Mammary epithelial cell (primary cell): ENCODE measurements at places on chromosomes 2 and 18. TPM values are rescaled to one million over a fixed set of nuclear protein-coding genes. Genes with fewer than 3 reads are reported as not detected.

Gene PSMD1
- total RNA-seq: 107 and 149 TPM in 2 replicates

Gene NFE2L2
- 112 and 141 TPM in 2 replicates for total RNA-seq

Gene TTN
- total RNA-seq: under 0.01 TPM

Gene GCG
- not detected in 2 replicates for total RNA-seq

Gene LINC00305
- total RNA-seq: not detected in 2 replicates

Gene FHL2
- 158 and 173 TPM in 2 replicates for total RNA-seq

Gene GAL3ST2
- not detected in 2 replicates for total RNA-seq

Gene ST6GAL2
- 1.8 TPM for total RNA-seq

DNA sequence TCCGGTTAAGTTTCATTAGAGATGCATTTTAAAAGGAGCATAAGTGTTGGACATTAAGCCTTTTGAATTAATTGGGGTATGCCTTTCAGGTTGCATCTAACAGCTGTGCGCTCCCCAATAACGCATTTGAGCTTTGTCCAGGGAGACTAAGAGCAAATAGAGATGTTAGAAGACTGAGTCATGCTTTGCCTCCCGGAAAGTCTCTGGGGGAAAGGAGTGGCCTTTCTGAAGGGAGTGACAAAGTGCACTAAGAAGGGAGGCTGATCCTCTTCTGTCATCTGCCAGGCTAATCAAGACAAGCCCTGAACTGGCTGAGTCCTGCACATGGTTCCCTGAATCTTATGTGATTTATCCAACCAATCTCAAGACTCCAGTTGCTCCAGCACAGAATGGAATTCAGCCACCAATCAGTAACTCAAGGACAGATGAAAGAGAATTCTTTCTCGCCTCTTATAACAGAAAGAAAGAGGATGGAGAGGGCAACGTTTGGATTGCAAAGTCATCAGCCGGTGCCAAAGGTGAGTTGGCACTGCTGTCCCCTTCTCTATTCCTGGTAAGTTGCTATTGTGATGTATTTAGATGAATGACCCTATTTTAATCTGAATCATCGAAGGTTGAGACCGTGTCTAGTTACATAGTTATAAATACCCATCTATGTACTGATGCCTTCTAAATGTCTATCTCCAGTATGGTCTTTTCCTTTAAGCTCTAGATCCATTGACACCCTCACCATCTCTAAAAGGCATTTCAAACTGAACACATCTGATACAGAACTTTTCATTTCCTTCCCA, 12.1 kb downstream of the TTL start:
- DNase-seq: peak; percentile 65

DNA sequence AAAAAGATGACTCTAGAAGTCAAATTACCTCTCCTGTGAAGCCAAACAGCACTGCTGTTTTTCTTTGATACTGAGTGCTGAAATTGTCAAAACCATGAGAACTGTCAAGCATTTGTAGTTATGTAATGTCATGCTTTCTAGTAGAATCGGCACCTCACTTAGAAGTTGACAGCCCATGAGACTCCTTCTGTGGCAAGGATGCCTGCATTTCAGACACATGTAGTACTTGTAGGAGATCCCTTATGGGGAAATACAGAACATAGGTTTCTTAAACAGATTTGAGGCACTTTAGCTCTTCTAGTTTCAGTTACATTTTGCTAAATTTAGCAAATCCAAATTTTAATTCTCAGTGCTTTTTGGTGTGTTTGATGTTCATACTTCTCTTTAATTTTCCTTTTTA, 15.7 kb downstream of the ZNF407 start:
- DNase-seq: no peak

- no peak for DNase-seq
Observed at GRCh38 chr2:75594596-75594995, 33.9 kb upstream of the EVA1A start.

- no peak for DNase-seq
Observed at GRCh38 chr2:64250751-64251423, 106.7 kb upstream of the PELI1 start.

DNA sequence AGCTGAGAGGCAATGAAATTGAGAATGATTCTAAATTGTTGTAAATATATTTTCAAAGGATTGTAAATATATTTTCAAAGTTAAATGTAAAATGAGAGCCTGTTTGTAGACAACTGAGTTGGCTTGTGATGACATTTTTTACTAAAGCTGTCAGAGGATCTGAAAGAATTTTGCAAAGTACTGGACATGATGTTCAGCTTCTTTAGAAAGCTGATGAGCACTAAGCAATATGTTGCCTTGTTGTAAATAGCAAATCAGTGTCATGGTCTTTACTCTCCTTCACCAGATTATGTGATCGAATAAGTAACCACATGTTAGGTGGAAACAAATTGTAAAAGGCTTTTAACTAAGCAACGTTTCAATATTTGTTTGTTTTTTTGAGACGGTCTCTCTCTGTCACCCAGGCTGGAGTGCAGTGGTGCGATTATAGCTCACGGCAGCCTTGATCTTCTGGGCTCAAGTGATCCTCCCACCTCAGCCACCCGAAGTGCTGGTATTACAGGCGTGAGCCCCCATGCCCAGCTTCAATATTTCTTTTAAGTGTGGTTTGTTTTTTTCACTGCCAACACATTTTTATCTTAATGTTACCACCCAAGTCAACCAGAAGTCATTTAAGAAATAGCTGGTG, 44.0 kb downstream of the E2F6 start:
- DNase-seq: no peak

- no peak for DNase-seq
Observed at GRCh38 chr2:195662138-195662537, 5.1 kb downstream of the SLC39A10 start.

DNA sequence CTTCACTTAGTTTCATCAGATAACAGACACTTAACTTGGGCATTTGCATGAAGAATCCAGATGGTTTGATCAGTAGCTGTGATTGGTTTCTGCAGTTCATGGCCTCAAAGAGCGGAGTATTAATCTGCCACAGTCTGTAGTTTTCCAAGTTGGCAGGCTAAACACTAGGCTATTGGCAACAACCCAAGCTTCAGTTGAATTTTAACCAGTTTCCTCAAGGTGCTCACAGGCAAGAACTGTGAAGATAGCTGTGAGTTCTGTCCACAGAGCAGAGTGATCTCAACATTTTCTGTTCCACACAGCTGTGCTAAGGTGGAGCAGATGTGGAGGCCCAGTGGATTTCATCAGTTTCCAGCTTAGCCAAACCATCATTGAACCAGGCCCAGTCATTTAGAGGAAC, 469.5 kb upstream of the LINC00305 start:
- DNase-seq: no peak

DNA sequence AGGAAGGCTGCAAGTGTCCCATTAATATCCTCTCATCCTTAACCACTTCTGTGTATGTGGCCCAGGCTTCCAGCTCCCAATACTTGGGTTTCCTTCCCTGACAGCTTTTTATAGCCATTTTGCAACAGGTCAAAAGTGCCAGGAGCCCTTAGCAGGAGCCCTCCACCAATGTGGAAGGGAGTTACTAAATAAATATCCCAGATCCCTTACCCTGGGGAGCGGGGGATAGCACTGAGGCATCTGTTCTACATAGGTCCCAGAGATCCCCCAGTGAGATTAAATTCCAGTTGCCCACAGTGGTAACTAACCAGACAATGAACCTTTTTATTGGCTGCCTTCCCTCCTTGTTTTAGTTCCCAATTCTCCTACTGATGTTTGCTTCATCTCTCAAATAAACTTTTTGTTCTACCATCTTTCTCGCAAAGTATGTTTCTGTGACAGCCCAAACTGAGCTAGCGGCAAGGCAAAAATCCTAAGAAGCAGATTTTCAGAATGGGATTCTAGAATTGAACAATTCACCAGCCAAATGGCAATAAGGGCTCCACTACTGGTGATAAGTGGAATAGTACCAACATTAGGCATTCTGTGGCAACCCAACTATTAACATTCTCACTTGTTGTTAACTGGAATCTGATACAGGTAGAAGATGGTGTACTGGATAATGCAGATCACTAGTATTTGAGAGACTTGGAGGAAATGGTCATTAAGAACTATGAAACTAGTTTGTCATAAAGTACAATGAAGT, 83.9 kb upstream of the MAPRE2 start:
- no peak for DNase-seq

GRCh38 chr2:218262237-218262600, 1.4 kb downstream of the GPBAR1 start:
- no peak for DNase-seq

DNA sequence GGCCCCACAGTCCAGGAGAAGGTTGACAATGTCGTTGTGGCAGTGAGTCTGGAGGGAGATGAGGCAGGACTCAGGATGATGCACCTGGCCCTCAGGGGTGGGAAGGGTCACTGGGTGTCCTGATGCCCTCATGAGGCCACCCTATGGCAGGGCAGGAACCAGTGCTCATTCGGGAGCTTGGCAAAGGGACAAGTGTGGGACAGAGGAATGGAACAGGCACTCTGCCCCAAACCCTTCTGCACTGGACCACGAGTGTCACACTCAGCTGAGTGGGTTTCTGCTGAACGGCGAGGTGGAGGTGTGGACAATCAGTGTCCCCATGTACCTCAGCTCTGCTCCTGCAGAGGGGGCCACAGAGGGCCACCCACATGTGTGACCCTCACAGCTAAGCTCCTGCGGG, 32.0 kb downstream of the ANKMY1 start:
- DNase-seq: no peak
